ENCODE measurements at places on chromosomes 3 and 15.

DNA sequence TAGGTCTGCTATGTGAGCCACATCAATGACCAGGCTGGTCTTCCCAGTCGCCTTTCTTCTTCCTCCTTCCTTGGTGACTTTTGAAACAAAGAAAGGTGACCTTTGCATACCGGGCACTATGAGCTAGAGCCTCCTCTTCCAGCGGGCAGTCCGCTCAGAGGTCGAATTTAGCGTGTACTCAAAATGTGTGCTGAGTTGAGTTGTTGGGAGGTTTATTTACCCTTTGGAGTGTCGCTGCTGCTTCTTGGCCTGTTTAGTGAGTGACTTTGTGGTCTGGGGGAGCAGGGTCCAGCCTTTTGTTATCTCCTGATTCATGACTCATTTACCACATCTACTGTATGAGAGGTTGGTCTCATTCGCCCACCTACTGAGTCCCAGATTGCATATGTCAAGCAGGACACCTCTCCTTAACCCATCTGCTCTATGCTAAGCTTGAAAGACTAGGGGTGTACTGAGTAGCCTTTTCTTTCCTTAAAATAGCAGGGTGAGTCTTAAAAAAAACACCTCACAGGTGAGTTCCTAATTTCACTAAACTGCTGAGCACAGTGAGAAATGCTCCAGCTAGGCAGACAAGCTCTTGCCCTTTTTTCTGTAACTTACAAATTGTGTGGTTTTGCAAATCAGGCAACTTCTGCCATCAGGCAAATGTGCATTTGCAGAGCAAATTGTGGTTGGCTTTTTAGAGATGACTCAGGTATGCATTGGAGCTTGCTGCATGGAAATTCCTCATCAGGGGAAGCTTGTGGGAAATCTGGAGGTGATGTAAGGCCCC is 3.2 kb upstream of the SIAH2 start:
- DNase-seq, result no peak

DNA sequence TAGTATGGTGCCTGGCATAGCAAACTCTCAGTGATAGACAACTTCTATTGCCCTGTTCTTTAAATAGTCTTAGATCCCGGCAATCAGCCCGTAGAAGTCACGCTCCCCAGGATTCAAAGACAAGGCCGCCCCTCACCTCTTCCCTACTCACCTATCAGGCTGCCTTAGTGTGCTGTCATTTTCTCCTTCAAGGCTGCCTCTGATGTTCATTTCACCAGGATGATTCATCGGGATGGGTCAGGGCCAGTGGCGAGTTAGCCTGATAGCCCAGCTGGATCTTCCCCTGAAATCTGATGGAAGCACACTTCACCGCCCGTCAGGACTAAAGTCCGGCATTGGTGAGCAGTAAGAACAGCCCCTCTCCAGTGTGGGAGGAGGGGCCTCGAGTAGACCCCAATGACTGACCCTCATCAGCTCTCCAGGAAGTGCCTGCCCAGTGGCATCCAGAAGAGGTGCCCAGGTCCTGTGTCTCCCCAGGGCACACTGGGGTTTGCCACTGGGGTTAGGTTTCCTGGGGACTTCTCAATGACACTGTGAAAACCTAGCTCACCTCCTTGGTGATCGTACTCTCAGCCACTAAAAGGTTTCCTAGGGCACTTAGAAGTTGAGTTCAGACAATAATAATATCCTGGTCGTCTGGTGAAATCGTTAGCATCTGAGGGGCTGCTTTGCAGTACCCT is 37.5 kb downstream of the TPM1 start:
- DNase-seq, result no peak

DNA sequence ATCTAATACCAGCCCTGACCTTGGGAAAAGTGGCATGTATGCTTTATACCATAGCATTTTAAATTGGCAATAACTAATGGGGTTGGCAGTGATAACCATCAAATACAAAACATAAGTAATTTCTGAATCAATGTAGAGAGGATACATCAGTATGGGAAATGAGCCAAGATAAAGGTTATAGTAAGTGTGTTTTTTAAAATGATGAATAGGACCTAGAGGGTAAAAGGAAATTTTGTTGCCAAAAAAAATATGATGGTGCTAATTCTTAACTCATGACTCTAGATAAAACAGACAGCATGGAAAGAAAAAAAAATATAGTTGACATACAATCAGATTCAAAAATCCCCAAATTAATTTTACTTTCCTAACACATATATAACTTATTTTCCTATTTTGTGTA is 75.4 kb upstream of the ROBO1 start:
- no peak for DNase-seq

DNA sequence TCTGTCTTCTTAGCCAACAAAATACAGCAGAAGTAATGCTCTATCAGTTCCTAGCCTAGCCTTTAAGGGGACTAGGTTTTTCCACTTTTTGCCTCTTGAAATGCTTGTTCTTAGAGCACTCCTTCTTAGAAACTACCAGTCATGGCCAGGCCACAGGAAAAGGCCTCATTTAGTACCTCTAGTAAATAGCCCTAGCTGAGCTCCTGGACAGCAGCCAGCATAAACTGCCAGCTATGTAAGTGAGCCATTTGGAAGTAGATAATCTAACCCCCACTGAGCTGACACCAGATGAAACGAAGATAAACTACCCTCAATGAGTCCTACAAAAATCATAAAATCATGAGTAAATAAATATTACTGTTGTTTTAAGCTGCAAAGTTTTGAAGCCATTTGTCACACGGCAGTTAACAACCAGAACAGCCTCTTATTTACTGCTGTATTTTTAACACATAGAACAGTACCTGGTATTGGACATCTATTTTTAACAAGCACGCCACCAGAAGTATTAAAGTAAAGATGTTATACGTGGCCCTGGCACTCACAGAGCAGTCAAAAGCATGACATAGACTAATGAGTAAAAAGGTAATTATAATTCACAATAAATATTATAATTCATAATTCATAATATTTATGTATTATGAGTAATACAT is 12.0 kb downstream of the TBC1D5 start:
- no peak for DNase-seq

- DNase-seq, result no peak
Measured at GRCh38 chr15:85955501-85956391, 123.9 kb upstream of the AGBL1 start.

- DNase-seq, result peak; percentile 17
Measured at GRCh38 chr3:56131974-56132590, 336.2 kb downstream of the ERC2 start.

GRCh38 chr15:90184119-90184785 is 16.9 kb upstream of the SEMA4B start:
- no peak for DNase-seq

- no peak for DNase-seq
Measured at GRCh38 chr3:138842483-138843188, 7.9 kb upstream of the PIK3CB start.

- DNase-seq, result no peak
Measured at GRCh38 chr3:111321786-111322185, 220.2 kb upstream of the CD96 start.

GRCh38 chr3:46642971-46643370 is 30.6 kb downstream of the FAM240A start:
- DNase-seq, result no peak

DNA sequence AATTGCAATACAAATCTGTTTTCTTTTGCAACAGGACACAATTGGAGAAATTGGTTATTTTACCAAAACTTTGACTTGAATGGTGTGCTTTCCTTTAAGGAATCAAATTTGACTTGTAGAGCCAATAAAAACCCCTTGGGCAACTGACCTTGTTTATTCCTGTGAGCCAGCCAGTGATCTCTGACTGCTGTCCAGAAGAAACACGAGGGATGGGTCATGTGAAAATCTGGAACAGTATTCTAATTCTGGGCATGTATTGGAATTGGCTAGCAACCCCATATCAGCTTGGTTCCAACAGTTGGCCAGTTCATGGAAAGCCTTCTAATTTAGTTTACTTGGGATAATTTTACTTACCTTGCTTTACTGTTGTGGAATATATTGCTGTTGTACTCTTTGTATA is 19.1 kb upstream of the HHATL start:
- DNase-seq, result peak; percentile 40

DNA sequence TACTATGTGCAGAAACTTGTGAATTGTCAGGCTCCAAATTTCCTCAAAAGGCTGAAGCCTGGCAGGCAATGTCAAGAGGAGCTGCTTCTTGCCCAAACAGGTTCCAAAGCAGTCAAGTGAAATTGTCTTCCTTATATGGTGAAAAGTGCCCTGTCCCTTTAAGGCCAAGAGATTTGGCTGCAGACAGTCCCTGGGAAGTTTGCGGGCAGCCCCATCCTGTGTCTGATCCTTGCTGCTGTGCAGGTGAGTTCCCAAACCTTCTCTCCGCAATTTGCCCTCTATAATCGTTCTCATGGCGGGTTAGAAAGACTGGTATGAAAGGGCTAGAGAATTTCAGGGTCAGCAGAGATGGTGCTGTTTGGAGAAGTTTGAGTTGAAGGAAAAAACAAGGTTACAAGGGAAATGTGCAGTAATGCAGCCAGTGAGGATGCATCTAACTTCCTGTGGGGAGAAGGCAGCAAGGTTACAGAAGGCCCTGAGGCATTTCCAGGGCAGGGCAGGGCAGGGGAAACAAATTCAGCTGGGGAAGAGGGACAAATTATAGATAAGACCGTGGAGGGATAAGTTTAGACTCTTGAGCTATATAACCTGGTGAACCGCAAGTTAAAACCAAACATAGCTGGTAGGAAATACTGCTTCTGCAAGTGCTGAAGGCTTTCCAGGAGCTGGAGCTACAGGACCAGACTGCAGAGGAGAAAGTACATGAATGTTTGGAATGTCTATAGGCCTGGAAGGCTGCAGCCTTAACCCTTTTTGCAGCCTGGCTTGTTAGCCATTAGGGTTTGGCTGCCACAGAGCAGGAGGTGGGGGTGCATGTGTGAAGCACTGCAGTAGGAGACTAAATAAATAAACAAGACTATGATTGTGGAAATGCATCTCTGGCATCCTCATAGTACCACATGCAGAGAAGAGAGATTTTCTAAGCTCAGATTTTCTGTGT is 256.2 kb upstream of the IL12A start:
- no peak for DNase-seq

- no peak for DNase-seq
Measured at GRCh38 chr15:51842852-51843737, 13.6 kb downstream of the TMOD3 start.

DNA sequence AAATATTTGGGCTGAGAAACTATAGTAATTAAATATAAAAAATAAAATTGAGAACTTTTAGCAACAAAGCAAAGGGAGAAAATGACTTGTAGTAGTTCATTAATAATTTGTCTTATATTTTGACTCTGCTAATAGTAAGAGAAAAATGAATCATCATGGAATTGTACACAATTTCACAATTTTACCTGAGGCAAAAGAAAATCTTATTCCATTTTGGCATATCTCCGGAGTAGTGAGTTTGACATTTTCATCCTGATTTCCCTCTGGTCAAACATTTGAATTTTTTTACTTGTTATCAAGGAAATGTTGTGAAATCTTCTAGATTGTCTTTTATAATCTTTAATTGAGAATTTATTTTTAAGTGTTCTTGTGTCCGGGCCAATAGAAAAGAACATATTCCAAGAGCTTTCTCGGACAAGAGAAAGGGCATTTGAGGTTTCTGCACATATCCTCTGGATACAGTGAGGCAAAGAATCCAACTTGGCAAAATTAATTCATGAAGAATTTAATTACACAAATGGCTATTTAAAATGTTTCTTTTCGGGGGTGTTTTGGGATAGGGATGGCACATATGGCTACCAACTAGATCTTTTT is 89.3 kb upstream of the IGSF10 start:
- DNase-seq, result no peak
